ENCODE measurements at places on chromosomes 7 and 10.

GRCh38 chr10:120632047-120632446 is 175.0 kb downstream of the PLPP4 start:
- DNase-seq = no peak

DNA sequence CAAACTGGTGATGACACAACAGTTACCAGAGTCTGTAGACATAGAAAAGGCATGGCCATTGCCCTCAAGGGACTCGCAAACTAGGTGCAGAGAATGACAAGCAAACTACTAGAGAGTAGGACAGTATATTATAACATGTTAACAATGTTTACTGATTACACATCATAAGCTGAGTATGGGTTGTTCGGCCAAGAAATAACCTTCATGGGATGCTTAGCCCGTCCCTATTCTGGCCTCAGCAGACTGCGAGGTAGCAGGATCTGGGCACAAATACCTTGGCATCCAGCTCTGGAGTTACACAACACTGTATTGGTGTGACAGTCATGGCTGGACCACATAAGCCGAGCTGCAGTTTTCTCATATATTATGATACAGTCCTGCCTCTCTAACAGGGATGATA is 51.4 kb downstream of the ABCB4 start:
- no peak for DNase-seq

GRCh38 chr10:78140066-78140630 is 106.5 kb downstream of the RPS24 start:
- no peak for DNase-seq

DNA sequence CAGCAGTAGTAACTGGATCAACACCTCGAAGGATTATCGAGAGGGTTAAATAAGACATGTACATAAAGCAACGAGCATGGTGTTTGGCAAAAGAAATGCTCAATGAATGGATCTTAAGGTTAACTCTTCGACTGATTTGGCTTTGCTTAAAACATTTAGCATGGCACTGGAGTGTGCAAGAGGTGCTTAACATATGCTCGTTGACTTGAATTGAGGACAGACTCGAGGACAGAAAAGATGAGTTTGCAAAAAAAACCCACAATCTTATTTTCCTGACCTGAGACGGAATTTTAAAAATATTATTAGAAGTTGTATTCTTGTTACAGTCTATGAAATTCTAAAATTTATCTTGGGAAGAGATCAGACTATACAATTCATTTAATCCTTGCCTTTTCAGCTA is 49.4 kb upstream of the ST8SIA6 start:
- DNase-seq = no peak

- DNase-seq = no peak
These were observed 73.7 kb upstream of the ODAD2 start for GRCh38 chr10:28072573-28072972.

- no peak for DNase-seq
These were observed 58.7 kb upstream of the VSTM2A start for GRCh38 chr7:54483523-54483922.

GRCh38 chr10:132684164-132684891 is 101.6 kb downstream of the NKX6-2 start:
- DNase-seq = peak; percentile 38

- peak; percentile 59 for DNase-seq
These were observed 15.6 kb downstream of the LYZL1 start for GRCh38 chr10:29304264-29304994.
